ENCODE measurements at places on chromosomes 1 and 21. TPM values are rescaled to one million over a fixed set of nuclear protein-coding genes. Genes with fewer than 3 reads are reported as not detected.

The TNFRSF4 gene
- not detected for total RNA-seq

The SH2D5 gene
- 1.5 TPM for total RNA-seq

The DNASE2B gene
- total RNA-seq: not detected

The FCRL2 gene
- not detected for total RNA-seq

The E2F2 gene
- total RNA-seq: 0.16 TPM

The CFAP57 gene
- total RNA-seq: 0.47 TPM

The CHRNB2 gene
- total RNA-seq: 0.11 TPM

The LCE2D gene
- not detected for total RNA-seq

The FMOD gene
- 4.4 TPM for total RNA-seq

The HTR6 gene
- total RNA-seq: 0.10 TPM

The PRKCZ gene
- 0.27 TPM for total RNA-seq

The CR1L gene
- total RNA-seq: not detected

The SNAPIN gene
- total RNA-seq: 68.3 TPM

The BARHL2 gene
- not detected for total RNA-seq

The PPM1J gene
- total RNA-seq: 2.4 TPM

The AMY1B gene
- not detected for total RNA-seq

The NUP210L gene
- total RNA-seq: not detected

The LINGO4 gene
- not detected for total RNA-seq

The NPHS2 gene
- total RNA-seq: not detected

The WLS gene
- 46.5 TPM for total RNA-seq

The OR2AK2 gene
- total RNA-seq: not detected

The NPPB gene
- total RNA-seq: not detected

The CORT gene
- total RNA-seq: not detected

The RRP1 gene
- 21.6 TPM for total RNA-seq

The SPATA1 gene
- total RNA-seq: 0.19 TPM

The AMY1C gene
- total RNA-seq: not detected

The ZFP69 gene
- total RNA-seq: 2.4 TPM

The HRNR gene
- not detected for total RNA-seq

The CATSPERE gene
- total RNA-seq: 0.47 TPM

The A3GALT2 gene
- 0.32 TPM for total RNA-seq

The KIF26B gene
- 0.83 TPM for total RNA-seq

The LAMC2 gene
- total RNA-seq: 2.3 TPM

The FAM177B gene
- not detected for total RNA-seq

The TMEM50B gene
- total RNA-seq: 62.5 TPM

The TCHHL1 gene
- not detected for total RNA-seq
